ENCODE measurements at places on chromosomes 13 and 19.
A peak's percentile ranks its signal among the peaks of the same experiment; 100 is the strongest.

GRCh38 chr13:78934336-78934735 is 275.4 kb upstream of the OBI1 start:
- H3K27ac ChIP-seq = no peak overlapping the region
- no peak overlapping the region for H3K4me3 ChIP-seq
- no peaks in the 10 kb centered on the region for H3K36me3 ChIP-seq
- no peaks in the 10 kb centered on the region for H3K4me1 ChIP-seq

GRCh38 chr19:29118389-29118788 is 94.6 kb downstream of the UQCRFS1 start:
- DNase-seq = no peak
- peaks cover 3% of the 10 kb centered on the region for H3K36me3 ChIP-seq
- no peaks in the 10 kb centered on the region for H3K4me1 ChIP-seq
- H3K27ac ChIP-seq = no peak overlapping the region
- peaks cover 2% of the 10 kb centered on the region for H3K27me3 ChIP-seq
- no peak overlapping the region for H3K4me3 ChIP-seq

DNA sequence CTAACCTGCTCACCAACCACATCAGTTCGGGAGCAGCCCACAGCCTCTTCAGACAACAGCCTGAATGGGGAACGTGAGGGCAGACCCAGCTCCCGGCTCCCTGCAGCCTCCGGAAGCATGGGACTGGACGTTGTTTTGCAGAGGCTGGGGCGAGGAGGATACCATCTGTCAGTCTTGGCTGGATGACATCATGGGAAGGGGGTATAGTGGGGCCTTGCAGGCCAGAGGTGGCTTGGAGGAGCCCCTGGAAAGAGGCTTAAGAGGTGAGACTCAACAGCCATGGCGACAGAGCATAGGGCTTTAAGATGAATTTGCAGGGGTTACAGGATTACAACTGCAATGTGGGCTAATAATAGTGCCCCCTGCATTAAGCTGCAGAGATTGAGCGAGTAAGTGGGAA is 1.5 kb downstream of the FXYD3 start:
- no peaks in the 10 kb centered on the region for H3K36me3 ChIP-seq
- no peak for DNase-seq
- H3K27ac ChIP-seq = no peak overlapping the region
- H3K4me3 ChIP-seq = no peak overlapping the region
- H3K27me3 ChIP-seq = no peaks in the 10 kb centered on the region
- peaks cover 3% of the 10 kb centered on the region for H3K4me1 ChIP-seq

DNA sequence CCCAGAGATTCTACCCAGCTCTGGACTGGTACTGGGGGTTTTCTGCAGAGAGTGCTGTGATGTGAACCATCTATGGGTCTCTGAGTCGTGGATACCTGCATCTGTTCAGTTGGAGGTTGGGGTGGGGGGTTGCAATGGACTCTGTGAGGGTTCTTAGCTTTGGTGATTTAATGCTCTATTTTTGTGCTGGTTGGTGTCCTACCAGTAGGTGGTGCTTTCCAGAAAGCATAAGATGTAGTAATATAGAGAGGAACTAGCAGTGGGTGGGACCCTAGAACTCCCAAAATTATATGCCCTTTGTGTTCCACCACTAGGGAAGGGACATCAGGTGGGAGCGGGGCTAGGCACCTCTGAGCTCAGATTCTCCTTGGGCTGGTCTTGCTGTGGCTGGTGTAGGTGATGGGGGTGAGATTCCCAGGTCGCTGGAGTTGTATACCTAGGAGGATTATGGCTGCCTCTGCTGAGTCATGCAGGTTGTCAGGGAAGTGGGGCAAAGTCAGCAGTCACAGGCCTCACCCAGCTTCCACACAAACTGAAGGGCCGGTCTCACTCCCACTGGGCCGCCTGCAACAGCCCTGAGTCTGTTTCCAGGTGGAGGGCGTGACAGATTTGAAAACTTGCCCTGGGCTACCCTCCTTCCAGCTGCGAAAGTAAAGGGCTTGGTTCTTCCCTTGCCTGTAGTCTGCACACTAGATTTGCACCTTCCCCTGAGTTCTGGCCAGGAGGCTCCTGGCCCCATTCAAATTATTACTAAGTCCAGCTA is 573.0 kb upstream of the SLITRK1 start:
- H3K4me3 ChIP-seq = no peak overlapping the region
- no peaks in the 10 kb centered on the region for H3K36me3 ChIP-seq
- H3K27me3 ChIP-seq = no peaks in the 10 kb centered on the region
- H3K27ac ChIP-seq = no peak overlapping the region
- DNase-seq = no peak
- no peaks in the 10 kb centered on the region for H3K4me1 ChIP-seq

DNA sequence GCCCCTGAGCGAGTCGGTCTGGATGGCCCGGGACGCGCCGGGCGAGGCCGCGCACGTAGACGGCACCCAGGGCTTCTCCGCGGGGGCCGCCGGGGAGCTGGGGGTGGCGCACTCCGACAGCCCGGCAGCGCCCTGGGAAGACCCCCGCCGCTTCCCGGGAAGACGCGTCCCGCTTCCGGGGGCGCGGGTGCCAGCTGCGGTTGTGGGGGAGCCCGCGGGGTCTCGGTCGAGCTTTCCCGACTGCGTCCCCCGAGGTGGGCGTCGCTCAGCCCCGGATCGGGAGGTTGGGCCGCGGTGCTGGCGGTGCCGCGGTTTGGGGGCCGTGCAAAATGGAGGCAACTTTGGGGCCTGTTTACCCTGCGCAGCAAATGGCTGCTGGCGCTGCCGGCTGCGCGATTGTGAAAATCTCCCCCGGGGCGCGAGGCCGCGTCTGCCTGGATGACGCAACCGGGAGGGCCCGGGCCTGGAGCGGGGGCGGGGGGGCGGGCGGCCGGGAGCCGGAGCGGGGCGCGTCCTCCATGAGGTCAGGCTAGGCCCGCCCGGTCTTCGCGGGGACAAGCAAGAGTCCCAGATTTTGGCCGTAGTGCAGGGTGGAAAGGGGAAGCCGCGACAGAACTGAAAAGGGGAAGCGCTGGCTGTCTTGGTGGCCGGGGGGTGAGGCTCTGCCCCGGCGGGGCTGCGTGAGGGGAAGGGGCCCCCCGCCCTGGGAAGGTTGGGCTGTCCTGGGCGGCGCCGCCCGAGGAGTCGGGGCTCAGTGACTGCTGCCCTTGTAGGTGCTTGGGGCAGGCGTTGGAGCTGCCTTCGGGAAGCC is 11.3 kb downstream of the PEAK3 start:
- DNase-seq = peak; percentile 80
- peak overlapping the region; percentile 97 for H3K27ac ChIP-seq
- H3K4me3 ChIP-seq = peak overlapping the region; percentile 96
- H3K27me3 ChIP-seq = no peaks in the 10 kb centered on the region
- peaks cover 29% of the 10 kb centered on the region for H3K36me3 ChIP-seq
- peaks cover 39% of the 10 kb centered on the region for H3K4me1 ChIP-seq

GRCh38 chr19:14619404-14619803 is 36.5 kb downstream of the CLEC17A start:
- no peak overlapping the region for H3K4me3 ChIP-seq
- no peak overlapping the region for H3K27ac ChIP-seq
- no peaks in the 10 kb centered on the region for H3K27me3 ChIP-seq
- peaks cover 10% of the 10 kb centered on the region for H3K4me1 ChIP-seq

- H3K27ac ChIP-seq = peak overlapping the region; percentile 77
- no peak overlapping the region for H3K4me3 ChIP-seq
- no peaks in the 10 kb centered on the region for H3K27me3 ChIP-seq
- peaks cover 6% of the 10 kb centered on the region for H3K4me1 ChIP-seq
- no peak for DNase-seq
- peaks cover 49% of the 10 kb centered on the region for H3K36me3 ChIP-seq
Observed at GRCh38 chr13:46149272-46150133, 32.5 kb downstream of the LCP1 start.

GRCh38 chr13:23955064-23955463 is 57.8 kb upstream of the C1QTNF9B start:
- DNase-seq = no peak
- H3K27me3 ChIP-seq = peaks cover 23% of the 10 kb centered on the region
- no peak overlapping the region for H3K27ac ChIP-seq
- no peaks in the 10 kb centered on the region for H3K36me3 ChIP-seq
- H3K4me1 ChIP-seq = no peaks in the 10 kb centered on the region

DNA sequence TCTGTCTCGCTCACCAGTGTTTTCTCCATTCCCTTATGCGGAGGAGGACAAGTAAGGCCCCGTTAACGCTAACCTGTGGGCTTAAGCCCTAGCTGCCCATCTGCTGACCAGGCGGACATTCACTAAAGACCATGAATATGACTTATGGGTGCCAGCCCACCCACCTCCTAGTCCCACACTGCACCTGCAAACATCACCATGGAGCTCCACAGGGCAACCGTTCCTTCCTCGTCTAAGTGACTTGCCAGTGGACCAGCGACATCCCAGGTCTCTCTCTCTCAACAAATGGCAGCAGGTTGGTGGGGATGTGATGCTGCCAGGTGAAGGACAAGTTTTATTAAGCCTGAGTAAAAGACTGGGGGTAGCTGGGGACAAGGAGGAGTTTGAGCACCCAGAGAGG is 55.2 kb downstream of the CCDC70 start:
- H3K4me3 ChIP-seq = no peak overlapping the region
- DNase-seq = no peak
- no peak overlapping the region for H3K27ac ChIP-seq

- DNase-seq = no peak
- no peak overlapping the region for H3K27ac ChIP-seq
- H3K4me1 ChIP-seq = peaks cover 12% of the 10 kb centered on the region
- no peak overlapping the region for H3K4me3 ChIP-seq
- H3K36me3 ChIP-seq = peaks cover 15% of the 10 kb centered on the region
Observed at GRCh38 chr13:100102042-100102441, 13.1 kb downstream of the PCCA start.

DNA sequence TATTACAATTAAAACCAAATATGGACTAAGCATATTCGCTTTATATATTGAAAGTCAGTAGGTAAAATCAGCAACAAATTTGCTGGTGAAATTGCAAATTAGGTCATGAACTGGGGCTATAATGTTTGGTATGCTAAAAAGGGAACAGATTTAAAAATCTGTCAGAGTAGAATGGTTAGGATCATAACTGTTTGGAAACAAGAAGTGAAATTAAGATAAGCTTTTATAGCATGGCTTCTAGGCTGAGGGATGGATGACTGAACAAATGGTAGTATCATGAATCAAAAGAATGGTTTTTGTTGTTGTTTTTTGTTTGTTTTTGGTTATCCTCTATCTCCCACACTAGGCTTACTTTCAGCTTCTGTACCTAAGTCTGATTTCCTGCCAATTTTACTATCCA is 1090.4 kb downstream of the PCDH9 start:
- H3K27me3 ChIP-seq = no peaks in the 10 kb centered on the region
- no peak for DNase-seq
- peaks cover 5% of the 10 kb centered on the region for H3K4me1 ChIP-seq
- no peak overlapping the region for H3K27ac ChIP-seq
- H3K36me3 ChIP-seq = no peaks in the 10 kb centered on the region

DNA sequence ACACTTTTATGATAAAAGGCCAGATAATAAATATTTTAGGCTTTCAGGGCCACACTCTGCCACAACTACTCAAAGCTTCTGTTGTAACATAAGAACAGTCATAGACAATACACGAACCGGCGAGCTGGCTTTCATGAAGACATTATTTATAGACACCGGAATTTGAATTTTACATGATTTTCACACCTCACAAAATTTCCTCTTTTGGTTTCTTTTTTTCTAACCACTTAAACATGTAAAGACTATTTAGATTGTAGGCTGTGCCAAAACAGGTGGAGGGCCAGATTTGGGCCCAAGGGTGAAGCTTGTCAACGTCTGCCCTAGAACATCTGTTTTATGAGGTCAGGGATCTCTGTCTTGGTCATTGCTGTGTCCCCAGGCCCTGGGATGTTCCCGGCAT is 29.7 kb upstream of the FXYD3 start:
- no peaks in the 10 kb centered on the region for H3K27me3 ChIP-seq

GRCh38 chr19:55447421-55448174 is 4.5 kb upstream of the SHISA7 start:
- no peak overlapping the region for H3K4me3 ChIP-seq
- no peak for DNase-seq
- peaks cover 31% of the 10 kb centered on the region for H3K27me3 ChIP-seq
- peaks cover 4% of the 10 kb centered on the region for H3K36me3 ChIP-seq
- H3K27ac ChIP-seq = no peak overlapping the region

DNA sequence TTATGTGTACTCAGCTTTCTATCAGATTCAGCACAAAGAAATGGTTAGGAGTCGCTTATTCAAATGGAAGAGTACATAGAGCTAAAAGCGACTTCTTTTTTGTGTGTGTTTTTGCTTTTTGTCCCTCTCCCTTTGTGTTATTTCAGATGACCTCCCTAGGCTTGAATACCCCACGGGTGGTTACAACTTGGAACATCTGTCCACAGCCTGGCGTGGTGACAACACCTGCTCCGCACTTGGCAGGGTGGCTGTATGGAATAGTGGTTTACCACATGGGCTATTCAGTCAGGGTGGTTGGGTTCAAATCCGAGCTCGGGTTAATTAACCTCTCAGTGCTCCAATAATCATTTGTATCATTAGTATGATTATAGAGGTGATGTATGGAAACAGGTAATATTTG is 151.6 kb upstream of the FREM2 start:
- no peaks in the 10 kb centered on the region for H3K4me1 ChIP-seq
- H3K27ac ChIP-seq = no peak overlapping the region
- H3K27me3 ChIP-seq = peaks cover 6% of the 10 kb centered on the region
- no peak for DNase-seq
- H3K4me3 ChIP-seq = no peak overlapping the region

DNA sequence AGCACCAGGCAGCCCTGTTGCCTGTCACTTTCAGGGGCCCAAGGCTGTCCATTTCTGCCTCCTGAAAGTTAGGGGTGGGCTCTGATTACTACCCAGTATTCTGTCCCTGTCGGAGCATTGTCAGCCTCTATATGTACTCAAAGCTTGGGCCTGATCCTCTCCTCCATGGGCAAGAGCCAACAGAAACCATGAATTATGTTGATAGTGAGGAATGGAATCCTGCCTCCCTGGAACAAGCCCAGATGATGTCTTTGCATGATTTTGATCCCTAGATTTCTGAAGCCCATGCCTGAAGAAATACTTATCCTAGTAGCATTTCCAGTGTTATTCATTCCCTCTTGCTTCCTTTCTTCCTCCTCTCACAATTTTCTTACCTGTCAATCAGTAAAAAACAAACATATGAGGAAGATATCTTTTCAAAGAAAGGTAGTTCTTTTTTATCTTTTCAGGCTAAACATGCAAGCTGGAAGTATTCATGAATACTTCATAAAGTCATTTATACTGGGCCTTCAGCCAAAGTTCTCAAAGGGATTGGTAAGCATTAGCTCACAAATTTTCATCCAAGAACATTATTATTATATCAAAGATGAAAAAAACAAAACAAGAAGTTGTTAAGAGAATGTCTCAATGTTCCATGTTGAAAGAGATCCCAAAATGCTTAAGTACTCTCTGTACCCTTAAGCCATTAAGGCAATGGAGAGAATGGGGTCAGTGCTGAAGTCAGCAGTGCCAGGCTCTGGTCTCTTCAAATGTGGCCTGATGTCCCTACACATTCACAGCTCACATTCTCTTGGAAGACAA is 171.7 kb downstream of the NHLRC3 start:
- H3K27me3 ChIP-seq = peaks cover 6% of the 10 kb centered on the region
- H3K4me1 ChIP-seq = no peaks in the 10 kb centered on the region
- H3K36me3 ChIP-seq = no peaks in the 10 kb centered on the region
- DNase-seq = no peak
- H3K4me3 ChIP-seq = no peak overlapping the region
- no peak overlapping the region for H3K27ac ChIP-seq
